ENCODE measurements at places on chromosomes 7 and 10.
A peak's percentile ranks its signal among the peaks of the same experiment; 100 is the strongest.

DNA sequence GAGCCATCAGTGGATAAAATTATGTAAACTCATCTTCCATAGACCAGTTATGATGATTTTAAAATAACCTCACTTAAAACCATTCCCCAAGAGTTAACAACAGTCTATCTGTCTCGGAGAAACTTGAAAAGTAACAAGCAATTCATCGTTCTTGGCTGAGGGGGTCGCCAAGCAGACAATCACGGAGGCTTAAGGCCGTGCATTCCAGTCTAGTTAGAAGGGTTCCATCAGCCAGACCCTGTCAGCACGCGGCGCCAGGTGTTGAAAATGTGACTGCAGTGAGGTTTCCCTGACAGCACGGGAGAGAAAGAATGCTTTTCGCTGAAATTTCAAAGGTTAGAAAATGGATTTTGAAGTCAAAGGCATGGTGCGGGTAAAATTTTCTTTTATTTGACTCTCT, 1025.0 kb upstream of the CELF2 start:
- DNase-seq = no peak

DNA sequence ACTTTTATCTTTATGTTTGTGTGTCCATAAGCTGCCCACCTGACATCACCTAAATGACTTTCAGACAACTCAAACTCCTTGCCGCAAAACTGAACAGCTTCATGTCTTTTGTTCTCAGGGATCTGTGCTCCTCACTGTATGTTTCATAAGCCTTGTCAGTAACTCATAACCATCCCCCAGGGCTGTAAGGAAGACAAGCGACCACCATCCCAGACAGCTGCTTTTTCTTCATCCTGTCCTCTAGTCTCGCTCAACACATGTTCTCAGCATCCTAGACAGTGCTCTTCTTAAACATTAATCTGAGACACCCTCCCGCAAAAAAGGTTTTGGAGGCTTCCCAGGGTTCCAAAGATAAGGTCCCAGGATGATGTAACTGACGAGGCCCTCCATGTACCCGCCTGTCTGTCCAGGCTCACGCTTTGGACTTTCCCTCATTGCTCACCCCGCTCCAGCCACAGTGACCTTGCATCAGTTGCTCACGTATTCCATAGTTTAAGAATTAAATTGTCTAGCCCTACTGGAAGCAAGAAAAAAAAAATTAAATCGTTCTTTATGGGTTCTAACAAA, 69.8 kb downstream of the MAP3K8 start:
- DNase-seq = no peak

DNA sequence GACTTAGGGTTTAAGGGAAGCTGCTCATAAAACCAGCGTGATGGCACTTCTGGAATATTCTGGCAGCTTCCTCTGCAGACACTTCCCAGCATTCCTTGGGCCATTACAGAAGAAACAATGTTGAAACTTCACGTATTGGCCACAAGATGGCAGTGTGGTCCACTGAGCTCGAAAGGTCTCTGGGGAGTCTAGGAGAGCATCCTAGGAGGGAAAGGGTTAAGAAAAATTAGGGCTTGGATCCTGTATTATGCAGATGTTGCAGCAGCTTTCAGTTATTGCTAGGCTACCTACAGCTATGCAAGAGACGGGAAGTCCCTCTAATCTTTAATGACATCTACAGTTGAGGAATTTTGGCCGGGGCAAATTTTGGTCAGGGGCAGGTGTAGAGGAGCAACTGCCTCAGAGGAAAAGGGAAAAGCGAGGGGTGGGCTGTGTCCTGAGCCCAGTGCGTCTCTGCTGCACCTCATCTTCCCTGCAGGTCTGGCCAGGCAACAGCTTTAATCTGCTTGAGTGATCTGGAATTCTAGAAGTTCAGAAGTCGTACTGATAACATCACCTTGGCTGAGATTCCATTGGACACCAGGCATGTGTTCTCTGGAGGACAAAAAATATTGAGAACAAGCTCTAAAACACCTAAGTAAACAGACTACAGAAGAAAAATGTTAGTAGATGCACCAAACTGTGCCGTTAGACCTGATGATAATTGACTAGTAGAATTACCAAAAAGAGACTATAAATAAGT, 220.8 kb upstream of the PRSS58 start:
- DNase-seq = no peak

DNA sequence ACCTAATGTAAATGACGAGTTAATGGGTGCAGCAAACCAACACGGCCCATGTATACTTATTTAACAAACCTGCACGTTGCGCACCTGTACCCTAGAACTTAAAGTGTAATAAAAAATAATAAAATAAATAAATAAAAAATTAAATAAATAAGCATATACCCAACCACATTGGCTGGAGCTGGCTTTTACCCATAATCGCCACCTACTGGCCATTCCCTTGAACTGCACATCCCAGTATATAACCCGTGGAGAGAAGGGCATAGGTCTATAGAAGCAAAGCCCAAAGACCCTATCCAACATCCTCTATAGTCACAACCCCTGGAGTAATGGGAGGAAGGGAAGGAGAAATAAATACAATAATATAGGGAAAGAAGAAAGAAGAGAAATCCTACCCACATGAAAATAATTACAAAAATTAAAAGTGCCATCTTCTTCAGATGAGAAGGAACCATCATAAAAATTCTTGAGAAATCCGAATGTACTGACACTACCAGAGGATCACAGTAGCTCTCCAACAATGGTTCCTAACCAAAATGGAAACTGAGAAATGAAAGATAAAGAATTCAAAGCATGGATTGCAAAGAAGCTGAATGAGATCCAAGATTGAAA, 65.6 kb downstream of the TWIST1 start:
- DNase-seq = no peak

DNA sequence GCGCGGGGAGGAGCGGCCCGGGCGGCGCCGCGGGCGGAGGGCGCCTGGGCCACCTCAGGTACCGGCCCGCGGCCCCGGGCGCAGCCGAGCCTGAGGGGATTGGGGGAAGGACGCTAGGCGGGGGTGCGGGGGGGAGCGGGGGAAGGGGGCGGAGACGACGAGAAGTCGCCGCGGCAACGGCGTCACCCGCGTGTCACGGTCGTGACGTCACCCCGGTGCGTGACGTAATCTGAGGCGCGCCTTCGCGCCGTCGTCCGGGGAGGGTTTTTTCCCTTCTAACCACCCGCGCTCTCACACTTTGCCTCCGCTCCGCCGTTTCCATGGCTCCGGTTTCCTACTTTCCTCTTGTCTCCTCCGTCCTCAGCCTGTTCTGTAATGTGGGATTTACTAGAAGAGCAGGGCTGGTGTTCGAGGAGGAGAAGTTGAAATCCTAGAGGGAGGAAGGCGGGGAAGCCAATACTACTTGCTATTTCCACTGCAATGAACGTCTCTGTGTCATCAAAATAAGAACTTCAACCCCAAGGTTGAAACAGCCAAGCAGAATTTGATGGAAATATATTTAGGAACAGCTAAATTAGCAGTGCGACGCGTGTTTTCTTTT, at the start of gene BRAF:
BRAF (minus strand) TSS at position 109 of the 601 bp plus-strand sequence. CDS start 226 bp downstream, outside the sequence.
- peak; percentile 79 for DNase-seq

DNA sequence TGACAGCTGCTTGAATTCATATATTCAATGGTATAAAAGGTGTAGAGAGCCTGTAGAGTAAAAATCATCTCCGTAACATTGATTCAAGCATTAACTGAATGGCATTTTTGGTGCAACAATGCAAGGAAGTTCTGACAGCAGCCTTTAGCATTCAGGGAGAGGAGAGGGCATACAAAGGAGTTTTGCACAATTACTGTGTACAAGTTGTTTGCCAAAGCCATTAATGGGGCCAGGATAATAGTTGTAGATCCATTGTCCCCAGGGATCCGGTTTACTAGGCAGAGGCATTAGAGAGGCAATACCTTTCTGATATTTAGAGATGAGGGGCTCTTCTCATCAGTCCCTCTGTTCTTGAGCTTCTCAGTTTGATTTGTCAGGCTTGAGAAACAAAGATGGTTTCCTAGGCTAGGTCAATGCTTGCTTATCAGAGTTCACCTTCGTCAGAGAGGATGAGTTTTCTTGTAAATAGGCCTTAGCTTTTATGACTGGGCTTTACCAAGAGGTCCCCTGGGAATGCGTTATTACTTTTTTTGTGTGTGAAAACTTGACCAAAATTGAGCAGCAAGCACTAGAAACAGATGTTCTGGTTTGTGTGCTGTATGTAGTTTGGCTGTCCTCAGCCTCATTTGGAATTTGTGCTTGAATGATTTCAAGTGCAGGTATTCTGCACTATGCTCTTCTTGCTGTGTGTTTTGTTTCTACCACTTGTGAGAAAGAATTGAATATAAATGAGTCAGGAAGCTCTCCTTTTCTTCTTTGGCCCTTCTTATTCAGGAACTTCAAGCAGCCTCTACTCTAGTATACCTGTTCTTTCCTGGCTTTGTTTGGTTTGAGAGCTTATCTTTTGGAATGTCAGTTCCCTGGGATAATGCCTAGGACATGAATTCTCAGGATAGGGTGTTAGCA, 32.0 kb downstream of the SND1 start:
- no peak for DNase-seq

- DNase-seq = no peak
Observed at GRCh38 chr7:120991161-120991560, 2.6 kb downstream of the CPED1 start.

GRCh38 chr10:115432188-115432819, 339.1 kb downstream of the ATRNL1 start:
- no peak for DNase-seq

DNA sequence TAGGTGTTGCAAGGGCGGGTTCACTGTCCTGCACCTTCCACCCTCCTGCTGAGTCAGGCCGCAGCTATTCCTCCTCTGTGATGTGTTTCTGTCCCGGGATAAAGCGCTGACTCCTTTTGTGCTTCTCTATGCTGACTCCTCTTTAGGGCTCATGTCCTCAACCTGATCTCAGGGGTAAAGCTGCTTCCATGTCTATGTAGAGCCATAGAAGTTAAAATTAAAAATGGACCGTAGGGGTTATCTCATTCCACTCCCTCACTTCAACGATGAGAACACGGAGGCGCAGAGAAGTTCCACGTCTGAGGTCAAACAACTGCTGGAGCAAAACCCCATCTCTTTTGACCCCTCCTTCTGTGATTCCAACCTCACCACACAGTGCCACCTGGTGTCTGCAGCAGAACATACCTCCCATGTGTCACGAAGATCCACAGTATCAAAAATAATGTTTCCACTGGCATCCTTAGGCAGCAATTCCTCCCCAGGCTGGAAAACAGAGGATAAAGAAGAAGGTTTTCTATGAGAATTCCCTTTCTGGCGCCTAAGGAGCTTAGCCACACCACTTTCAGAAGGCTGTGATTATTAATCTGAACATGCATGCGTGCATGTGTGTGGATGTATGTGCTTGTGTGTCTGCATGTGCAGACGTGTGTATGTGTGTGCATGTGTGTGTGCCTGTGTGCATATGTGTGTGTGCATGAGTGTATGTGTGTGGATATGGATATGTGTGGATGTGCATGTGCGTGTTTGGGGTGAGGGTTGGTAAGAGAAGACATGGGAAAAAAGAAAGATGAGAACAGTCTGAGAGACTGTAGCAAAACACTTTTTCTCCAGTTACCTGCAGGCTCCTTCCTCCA, 81.2 kb upstream of the UCN3 start:
- no peak for DNase-seq

DNA sequence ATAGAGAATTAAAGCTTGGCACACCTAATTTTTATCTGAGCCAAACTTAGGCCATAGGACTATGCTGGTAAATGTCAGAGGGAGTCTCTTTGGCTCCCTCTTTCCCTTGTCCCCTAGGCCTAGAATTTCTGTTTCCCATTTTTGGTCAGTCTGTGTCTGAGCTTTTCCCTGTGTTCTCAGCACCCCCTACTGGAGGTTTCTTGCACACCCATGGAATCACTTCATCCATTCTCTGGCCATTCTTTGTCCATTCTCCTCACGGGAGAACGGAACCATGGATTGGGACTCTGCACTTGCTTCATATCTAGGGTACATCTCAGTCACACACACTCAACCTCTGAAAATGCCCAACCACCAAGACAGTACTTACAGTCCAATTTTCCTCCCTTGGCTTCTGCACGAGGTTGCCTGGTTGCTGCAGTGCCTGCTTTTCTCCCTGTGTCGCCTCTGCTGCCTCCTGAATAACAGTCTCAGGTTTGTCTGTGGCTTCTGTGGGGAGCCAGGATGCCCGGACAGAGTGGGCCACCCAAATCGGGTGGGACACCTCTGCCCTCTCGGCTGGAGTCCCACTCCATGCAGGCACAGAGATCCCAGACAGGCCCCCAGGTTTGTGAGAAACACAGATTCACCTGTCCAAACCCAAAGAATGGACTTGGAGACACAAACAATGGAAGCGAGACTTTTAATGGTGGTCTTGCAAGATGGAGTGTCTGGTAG, 35.1 kb upstream of the DNAH11 start:
- no peak for DNase-seq

DNA sequence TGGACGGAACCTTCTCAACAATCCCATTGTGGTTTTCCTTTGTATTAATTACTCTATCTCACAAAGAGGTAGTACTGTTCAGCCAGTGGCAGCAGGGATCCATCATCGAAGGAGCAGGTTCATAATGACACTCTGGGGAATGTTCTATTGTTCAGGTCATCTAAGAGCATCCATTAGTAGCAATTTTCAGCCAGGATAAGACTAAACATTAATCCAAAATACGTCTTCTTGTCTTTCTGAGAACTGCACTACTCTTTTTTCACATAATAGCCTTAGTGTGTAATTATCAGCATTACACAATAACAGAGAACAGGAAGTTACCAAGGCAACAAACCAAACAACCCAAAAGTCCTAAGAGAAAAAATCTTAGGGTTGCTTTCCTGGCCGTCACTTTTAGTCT, 259.5 kb upstream of the VWC2 start:
- no peak for DNase-seq

- DNase-seq = no peak
Observed at GRCh38 chr7:31123321-31123720, 71.2 kb downstream of the ADCYAP1R1 start.

GRCh38 chr7:44415047-44415446, 75.4 kb downstream of the NUDCD3 start:
- no peak for DNase-seq

GRCh38 chr10:49617121-49618020, 3.5 kb downstream of the CHAT start:
- no peak for DNase-seq

- DNase-seq = no peak
Observed at GRCh38 chr7:56063500-56063881, 595 bp upstream of the SUMF2 start.

DNA sequence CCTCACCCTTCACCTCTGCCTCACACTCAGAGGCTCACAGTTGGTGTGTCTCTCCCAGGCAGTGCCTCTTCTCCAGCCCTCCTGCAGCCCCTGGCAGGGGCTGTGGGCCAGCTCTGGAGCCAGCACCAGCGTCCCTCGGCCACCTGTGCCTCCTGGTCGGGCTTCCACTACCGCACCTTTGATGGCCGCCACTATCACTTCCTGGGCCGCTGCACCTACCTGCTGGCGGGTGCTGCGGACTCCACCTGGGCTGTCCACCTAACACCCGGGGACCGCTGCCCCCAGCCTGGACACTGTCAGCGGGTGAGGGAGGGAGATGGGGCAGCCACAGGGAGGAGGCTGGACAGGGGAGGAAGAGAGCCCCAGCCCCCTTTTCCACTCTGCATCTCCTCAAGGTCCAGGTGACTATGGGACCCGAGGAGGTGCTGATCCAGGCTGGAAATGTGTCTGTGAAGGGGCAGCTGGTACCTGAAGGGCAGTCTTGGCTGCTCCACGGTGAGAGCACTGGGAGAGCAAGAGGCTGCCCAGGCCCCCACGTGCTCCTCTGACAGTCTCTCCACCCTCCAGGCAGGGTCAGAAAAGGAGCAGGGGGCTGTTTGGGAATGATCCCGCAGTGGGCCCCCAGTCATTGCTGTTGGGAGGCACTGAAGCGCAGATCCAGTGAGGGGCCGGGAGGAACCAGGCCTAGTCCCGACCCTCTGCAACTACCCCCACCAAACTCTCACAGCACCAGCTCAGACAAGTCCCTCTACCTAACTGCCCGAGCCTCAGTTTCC, 4.4 kb upstream of the ZNF467 start:
- DNase-seq = no peak
